ENCODE measurements at places on chromosomes 4 and X. TPM values are rescaled to one million over a fixed set of nuclear protein-coding genes. Genes with fewer than 3 reads are reported as not detected.

GRCh38 chr4:52659001-52659721, at the start of gene USP46:
Gene USP46 (minus strand): TSS chr4:52659301. CDS start chr4:52659150, 151 bp downstream.
- DNase-seq: peak; percentile 79

GRCh38 chrX:130575831-130576389, 174.1 kb downstream of the RBMX2 start:
- DNase-seq: peak; percentile 14

Gene PPP2R2C
- polyA plus RNA-seq: 14.3 TPM

- DNase-seq: no peak
Measured at GRCh38 chr4:45131020-45131419, 404.7 kb upstream of the GNPDA2 start.

Gene LAS1L
- 21.5 TPM for polyA plus RNA-seq

DNA sequence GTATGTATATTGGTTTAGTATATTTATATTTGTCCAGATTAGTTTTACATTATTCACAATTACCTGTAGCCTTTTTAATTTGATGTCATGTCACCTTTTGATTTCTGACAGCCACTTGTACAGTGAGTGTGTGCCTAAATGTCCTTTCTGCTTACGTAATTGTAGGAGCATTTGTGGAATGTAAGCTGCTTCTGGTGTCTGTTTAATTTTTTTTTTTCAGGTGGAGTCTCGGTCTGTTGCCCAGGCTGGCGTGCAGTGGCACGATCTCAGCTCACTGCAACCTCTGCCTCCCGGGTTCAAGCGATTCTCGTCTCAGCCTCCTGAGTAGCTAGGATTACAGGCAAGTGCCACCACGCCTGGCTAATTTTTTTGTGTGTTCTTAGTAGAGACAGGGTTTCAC, 91.2 kb upstream of the XAGE2 start:
- no peak for DNase-seq

- DNase-seq: peak; percentile 76
Measured at GRCh38 chr4:7903791-7904516, 35.7 kb downstream of the AFAP1 start.

DNA sequence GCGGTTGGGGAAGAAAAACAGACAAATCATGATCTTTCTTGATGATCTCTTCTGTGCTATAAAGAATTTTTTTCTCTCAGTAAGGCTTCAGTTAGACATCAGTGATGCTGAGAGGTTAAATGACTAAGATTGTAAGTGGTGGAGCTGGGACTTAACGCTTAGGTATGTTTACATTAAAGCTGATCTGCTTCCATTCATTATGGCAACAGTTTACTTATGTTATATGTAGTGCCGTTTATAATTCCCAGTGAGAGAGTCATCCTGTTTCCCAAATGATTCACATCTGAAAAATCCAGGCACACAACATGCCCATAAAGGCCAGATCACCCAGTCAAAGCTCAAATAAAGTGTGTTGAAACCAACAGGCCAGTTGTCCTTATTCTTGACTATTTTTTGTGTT, 50.1 kb downstream of the CENPVL3 start:
- no peak for DNase-seq

DNA sequence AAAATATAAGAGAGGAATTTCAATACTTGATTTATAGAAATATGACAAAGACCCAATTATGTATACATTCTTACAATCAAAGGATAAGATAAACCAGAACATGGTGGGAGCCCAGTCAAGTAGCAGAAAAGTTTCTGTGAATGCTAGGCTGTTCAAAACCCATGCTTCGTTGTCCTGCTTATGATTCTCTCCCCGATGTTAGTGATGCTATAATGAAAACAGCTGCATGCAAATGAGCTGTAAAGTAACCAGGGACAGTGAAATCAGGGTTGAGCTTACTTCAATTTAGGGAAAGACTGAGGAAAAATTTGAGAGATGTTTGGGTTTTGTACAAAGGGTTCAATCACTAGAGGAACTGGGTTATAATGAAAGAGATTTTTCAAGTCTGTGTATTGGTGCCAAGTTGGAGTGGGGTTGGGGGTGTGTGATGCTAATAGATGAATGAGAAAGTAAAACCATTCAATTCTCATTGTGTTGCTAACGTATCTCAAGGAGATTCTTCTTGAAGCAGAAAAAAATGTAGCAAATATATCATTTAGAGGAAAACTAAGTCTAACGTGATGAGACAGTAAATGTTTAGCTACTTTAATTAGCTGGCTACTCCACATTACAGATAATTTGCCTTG, 59.3 kb upstream of the PPP1R2C start:
- no peak for DNase-seq

- DNase-seq: no peak
Measured at GRCh38 chrX:30673127-30673796, 20.0 kb downstream of the GK start.

GRCh38 chr4:87843936-87844335, 11.2 kb downstream of the MEPE start:
- DNase-seq: no peak

- DNase-seq: peak; percentile 39
Measured at GRCh38 chr4:81165861-81166430, 49.1 kb downstream of the PRKG2 start.

Gene C4orf51
- not detected for polyA plus RNA-seq

DNA sequence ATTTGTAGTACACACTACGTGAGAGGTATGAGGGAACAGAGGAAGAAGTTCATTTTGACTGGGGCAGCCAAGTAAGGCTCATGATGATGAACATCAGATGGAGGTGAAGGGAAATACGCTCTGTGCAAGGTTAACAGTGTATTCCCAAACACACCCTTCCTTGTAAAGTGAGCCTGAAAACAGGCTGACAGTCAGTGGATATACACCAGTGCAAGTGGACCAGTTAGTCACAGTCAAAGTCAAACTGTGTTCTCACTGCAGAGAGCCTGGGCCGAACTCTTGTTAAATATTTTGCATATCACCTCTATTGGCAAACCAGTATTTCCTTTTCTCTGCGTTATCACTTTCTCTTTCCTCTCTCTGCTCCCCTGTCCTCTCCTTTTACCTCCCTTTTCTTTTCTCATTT, 23.4 kb upstream of the RHOH start:
- DNase-seq: no peak

Gene NIPAL1
- not detected for polyA plus RNA-seq

Gene NDUFB11
- polyA plus RNA-seq: 94.9 TPM

Data from muscle of arm (tissue), 14 donors.